ENCODE measurements at places on chromosomes 5 and 9. TPM values are rescaled to one million over a fixed set of nuclear protein-coding genes. Genes with fewer than 3 reads are reported as not detected.
A peak's percentile ranks its signal among the peaks of the same experiment; 100 is the strongest.

DNA sequence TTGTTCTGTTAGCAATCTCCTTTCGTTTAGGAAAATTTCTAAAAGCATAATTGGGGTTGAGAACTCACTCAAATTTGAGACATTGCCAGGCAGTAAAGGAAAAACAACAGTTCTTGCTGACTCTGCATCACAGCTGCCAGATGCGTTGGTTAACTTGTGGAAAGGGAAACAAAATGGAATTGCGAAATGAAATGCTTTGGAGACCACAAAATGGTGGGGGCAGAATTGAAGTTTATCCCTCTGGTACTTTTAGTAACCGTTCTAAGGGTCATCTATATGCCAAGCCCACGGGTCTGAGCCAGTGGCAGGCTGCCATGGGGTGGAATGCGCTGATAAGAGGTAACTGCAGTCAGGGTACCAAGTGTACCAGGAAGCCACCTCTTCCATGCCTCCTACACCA, 28.6 kb upstream of the SELENOP start:
- peak; percentile 59 for DNase-seq

GRCh38 chr5:62732677-62733121, 154.1 kb downstream of the LRRC70 start:
- DNase-seq: no peak

DNA sequence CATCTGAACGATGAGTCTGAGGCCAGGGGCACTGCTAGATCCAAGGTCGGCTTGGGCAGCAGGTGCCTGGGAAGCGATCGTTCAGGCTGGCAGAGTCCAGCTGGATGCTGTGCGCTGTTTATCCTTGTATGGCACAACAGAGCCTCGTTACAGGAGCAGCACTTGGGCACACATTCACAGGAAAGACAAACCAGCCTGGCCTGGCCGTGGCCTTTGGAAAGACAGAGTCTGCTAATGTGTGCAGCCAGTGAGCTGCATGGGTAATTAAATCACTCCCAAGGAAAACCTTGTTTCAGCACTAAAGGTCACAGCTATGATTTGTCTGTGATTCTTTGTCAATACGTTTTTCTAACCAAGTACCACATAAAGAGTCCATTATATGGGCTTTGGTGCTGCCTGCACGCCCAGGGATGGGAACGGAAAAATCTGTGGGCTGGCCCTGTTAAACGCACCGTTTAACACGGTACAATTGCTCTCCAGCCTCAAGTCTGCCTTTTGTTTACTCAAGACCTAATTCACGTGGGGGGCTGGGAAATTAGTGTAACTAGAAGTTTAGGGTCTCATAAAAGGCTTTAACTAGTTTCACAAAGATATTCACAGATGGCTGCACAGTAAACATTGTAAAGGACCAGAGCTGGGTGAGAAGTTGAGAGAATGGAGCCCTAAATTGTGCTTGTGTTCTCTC, 509.3 kb downstream of the KDM4C start:
- peak; percentile 25 for DNase-seq

- no peak for DNase-seq
Observed at GRCh38 chr5:107437986-107438510, 232.7 kb downstream of the EFNA5 start.

CCDC171 gene
- total RNA-seq: 20.4 TPM

C9 gene
- total RNA-seq: not detected

Measured in urinary bladder (tissue), 4 donors.